ENCODE measurements at places on chromosomes 2 and 18.

GRCh38 chr18:11791131-11791530 is 60.1 kb upstream of the CHMP1B start:
- no peak for DNase-seq

GRCh38 chr18:56455874-56456273 is 182.5 kb downstream of the TXNL1 start:
- DNase-seq = no peak

- DNase-seq = no peak
Measured at GRCh38 chr18:47180765-47181164, 4.6 kb upstream of the IER3IP1 start.

- no peak for DNase-seq
Measured at GRCh38 chr2:165871025-165871424, 77.0 kb upstream of the GALNT3 start.

GRCh38 chr2:12619975-12620374 is 96.8 kb upstream of the TRIB2 start:
- peak; percentile 80 for DNase-seq

DNA sequence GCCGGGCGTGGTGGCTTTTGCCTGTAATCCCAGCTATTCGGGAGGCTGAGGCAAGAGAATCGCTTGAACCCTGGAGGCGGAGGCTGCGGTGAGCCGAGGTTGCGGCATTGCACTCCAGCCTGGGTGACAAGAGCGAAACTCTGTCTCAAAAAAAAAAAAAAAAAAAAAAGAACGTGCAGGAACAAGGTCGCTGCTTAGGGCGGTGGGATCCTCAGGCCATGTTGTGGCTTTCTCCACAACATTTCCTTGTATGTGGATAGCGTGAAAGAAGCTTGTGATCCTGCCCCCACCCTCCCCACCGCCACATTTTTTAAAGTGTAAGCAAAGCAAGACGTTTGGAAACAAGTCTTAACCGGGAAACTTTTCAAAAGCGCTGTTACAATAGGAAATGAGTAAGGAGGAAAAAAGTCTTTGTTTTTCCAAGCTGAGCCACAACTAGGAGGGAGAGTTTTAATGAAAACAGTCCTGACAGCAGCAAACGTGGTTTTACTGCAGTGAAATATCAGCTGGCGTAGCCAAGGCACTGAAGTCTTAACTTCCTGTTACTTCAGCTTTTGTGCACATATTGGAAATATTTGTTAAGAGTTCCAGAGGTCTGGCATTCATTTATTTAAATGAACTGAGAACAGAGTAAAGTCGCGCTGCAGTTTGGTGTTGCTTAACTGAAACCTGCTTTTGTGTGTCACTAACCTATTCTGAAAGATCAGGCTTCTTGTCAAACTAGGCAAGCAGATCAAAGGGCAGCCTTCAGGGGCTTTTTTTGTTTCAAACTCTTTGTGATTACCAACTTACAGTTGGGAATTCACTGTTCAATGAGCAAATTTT is 3.8 kb downstream of the TGIF1 start:
- peak; percentile 98 for DNase-seq

DNA sequence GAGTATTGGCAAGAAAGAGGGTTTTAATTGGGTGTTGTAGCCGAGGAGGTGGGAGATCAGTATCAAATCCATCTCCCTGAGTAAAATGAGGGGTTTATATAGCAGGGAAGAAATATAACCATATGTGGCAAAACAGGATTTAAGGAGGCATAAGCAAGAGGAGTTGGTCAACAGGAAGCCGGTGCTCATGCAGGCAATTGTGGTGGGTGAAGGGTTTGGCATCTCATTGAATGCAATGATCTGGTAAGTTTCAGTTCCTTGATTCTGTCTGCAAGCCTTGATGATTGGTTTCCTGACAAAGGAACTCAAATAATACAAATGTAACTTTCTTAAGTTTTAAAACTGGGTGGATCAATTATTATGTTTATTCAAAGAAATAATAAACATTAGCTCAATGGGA is 564.4 kb upstream of the LINC00305 start:
- DNase-seq = no peak
